ENCODE measurements at places on chromosomes 1 and 21.

DNA sequence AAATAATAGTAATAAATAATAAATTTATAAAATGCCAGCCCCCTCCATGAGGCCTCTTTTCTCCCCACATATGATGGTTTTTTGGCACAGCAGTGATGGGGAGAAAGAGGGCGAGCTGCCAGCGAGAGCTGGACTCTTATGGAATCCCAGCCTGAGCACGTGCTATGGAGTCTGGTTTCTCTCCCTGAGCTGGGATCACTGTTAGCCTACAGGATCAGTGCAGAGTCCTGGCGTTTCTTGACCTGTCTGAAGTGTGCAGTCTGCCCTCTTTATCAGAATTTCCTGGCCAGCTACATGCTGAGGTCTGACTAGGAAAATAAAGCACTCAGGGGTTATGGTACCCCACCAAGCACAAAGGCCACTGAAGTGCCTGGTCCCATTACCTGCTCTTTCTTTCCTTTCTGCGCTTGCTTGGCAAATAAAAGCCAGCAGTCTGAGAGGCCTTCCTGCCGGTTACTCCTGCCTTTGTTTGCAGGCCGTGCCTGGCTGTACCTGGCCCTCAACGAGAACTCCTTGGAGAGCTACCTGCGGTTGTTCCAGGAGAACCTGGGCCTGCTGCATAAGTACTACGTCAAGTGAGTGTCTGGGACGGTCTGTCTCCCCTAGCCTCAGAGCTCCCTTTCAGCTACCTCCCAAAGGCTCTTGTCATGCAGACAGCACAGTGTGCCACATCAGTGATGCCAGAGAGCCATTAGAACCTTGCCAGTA is 18.5 kb upstream of the SLC25A34 start:
- H3K27ac ChIP-seq = no peak overlapping the region
- DNase-seq = peak; percentile 46
- no peak overlapping the region for H3K4me3 ChIP-seq
- H3K4me1 ChIP-seq = no peaks in the 10 kb centered on the region

DNA sequence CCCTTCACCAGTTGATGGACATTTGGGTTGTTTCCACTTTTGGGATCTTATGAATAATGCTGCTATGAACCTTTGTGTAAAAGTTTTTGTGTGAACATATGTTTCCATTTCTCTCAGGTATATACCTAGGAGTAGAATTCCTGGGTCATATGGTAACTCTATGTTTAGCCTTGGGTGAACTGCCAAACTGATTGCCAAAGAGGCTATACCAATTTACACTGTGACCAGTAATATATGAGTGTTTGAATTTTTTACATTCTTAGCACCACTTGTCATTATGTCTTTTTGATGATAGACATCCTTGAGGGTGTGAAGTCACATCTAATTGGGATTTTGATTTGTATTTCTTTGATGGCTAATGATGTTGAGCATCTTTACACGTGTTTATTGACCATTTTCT is 290.1 kb downstream of the DUSP10 start:
- H3K36me3 ChIP-seq = no peaks in the 10 kb centered on the region
- no peaks in the 10 kb centered on the region for H3K4me1 ChIP-seq
- DNase-seq = no peak

- H3K4me1 ChIP-seq = peaks cover 39% of the 10 kb centered on the region
- H3K27ac ChIP-seq = no peak overlapping the region
- H3K27me3 ChIP-seq = peaks cover 95% of the 10 kb centered on the region
- H3K36me3 ChIP-seq = no peaks in the 10 kb centered on the region
- no peak for DNase-seq
Observed at GRCh38 chr1:197916500-197916983, 630 bp upstream of the LHX9 start.

- H3K4me1 ChIP-seq = no peaks in the 10 kb centered on the region
- peaks cover 15% of the 10 kb centered on the region for H3K36me3 ChIP-seq
- H3K4me3 ChIP-seq = no peak overlapping the region
Observed at GRCh38 chr1:226635456-226635941, 86.9 kb downstream of the STUM start.

DNA sequence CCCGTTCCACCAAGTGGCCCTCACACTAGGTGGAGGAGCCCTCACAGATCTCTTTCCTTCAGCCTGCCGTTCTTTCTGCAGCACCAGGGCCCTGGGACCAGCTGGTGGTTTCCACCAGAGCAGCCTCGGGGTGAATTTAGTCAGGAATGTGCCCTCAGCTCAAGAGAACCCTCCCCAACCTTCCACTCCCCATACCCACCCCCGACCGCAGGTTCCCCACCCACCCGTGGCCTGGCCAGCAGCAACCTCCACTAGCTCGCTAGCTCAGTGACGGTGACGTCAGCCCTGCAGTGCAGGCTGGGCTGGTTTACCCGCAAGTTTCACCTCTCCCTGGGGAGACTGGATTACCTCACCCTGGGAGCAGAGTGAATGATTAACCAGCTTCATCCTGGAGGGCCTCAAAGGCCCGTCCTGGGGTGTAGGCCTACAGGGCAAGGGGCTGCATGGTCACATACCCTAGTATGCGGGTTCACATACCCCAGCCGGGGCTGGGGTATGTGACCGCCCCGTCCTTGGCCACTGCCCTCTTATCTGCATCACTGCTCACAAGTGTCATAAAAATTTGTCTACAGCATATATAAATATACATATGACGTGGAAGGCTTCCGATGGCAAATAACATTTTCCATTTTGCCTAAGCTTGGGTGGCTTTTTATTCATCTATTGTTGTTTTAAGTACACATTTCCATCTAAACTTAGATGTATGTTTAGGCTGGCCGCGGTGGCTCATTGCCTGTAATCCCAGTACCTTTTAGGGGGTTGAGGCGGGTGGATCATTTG is 24.5 kb downstream of the ELF3 start:
- H3K27me3 ChIP-seq = peaks cover 2% of the 10 kb centered on the region
- no peaks in the 10 kb centered on the region for H3K36me3 ChIP-seq
- no peak overlapping the region for H3K4me3 ChIP-seq
- no peaks in the 10 kb centered on the region for H3K4me1 ChIP-seq
- no peak overlapping the region for H3K27ac ChIP-seq
- no peak for DNase-seq

- H3K4me3 ChIP-seq = no peak overlapping the region
- no peak for DNase-seq
- no peaks in the 10 kb centered on the region for H3K36me3 ChIP-seq
- no peak overlapping the region for H3K27ac ChIP-seq
- no peaks in the 10 kb centered on the region for H3K4me1 ChIP-seq
- H3K27me3 ChIP-seq = no peaks in the 10 kb centered on the region
Observed at GRCh38 chr1:66393586-66394287, 140.2 kb upstream of the SGIP1 start.

DNA sequence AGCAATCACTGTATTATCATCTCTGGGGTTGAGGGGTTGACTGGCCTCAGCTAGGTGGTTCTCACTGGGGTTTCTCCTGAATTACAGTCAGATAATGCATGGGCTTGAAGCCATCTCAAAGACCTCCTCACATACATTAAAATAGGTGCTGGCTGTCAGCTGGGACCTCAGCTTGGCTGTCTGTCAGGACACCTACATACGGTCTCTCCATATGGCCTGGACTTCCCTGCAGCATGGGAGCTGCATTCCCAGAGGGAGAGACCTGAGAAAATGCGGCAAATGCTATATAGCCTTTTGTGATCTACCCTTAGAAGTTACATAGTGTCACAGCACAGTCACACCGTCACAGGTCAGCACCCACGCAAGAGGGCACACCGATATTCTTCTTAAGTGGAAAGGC is 93.6 kb downstream of the TSEN15 start:
- no peak overlapping the region for H3K27ac ChIP-seq
- no peak for DNase-seq
- no peaks in the 10 kb centered on the region for H3K4me1 ChIP-seq
- H3K4me3 ChIP-seq = no peak overlapping the region
- peaks cover 14% of the 10 kb centered on the region for H3K27me3 ChIP-seq

- H3K27me3 ChIP-seq = no peaks in the 10 kb centered on the region
- peaks cover 22% of the 10 kb centered on the region for H3K4me1 ChIP-seq
- DNase-seq = no peak
Observed at GRCh38 chr1:19390166-19390850, 78.2 kb downstream of the SLC66A1 start.

GRCh38 chr1:245693116-245693793 is 538.5 kb downstream of the KIF26B start:
- H3K36me3 ChIP-seq = no peaks in the 10 kb centered on the region
- no peak for DNase-seq
- H3K4me3 ChIP-seq = no peak overlapping the region

DNA sequence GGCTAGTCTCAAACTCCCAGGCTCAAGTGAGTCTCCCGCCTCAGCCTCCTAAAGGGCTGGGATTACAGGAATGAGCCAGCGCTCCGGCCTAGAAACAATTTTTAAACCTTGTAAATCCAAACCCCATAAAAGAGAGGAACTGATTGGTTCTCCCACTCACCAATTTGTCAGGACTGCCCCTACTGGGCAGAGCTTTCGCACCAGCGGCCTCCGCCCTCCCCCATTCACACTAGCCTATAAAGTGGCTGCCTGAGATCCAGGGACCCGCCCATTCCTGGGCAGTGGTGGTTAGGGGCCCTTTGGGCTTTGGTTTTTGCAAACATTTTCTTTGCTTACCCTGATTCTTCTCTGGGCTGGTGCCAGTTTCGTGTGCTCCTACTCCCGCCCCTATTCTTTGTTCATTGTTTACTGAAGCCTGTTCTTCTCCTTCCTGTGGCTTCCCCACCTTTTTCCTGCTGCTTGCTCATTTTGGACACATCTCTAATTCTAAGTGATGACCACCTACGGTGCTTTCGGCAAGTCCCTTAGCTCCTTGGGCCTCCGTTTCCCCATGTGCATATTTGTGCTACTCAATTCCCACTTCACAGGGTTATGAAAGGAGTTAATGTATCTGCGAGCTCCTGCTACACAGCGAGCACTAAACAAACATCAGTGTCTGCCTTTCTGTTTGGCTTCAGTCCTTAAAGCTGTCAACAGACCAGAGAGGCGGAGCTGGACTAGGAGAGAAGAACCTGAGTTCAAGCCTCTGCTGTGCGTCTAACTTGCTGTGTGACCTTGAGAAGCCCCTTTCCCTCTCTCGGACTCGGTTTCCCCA is 39.8 kb upstream of the CLIC4 start:
- no peaks in the 10 kb centered on the region for H3K27me3 ChIP-seq
- peaks cover 19% of the 10 kb centered on the region for H3K4me1 ChIP-seq
- peak overlapping the region; percentile 76 for H3K27ac ChIP-seq
- no peaks in the 10 kb centered on the region for H3K36me3 ChIP-seq
- no peak overlapping the region for H3K4me3 ChIP-seq

GRCh38 chr1:66916320-66916719 is 8.3 kb downstream of the DNAI4 start:
- no peaks in the 10 kb centered on the region for H3K4me1 ChIP-seq
- H3K27ac ChIP-seq = no peak overlapping the region
- H3K27me3 ChIP-seq = no peaks in the 10 kb centered on the region

DNA sequence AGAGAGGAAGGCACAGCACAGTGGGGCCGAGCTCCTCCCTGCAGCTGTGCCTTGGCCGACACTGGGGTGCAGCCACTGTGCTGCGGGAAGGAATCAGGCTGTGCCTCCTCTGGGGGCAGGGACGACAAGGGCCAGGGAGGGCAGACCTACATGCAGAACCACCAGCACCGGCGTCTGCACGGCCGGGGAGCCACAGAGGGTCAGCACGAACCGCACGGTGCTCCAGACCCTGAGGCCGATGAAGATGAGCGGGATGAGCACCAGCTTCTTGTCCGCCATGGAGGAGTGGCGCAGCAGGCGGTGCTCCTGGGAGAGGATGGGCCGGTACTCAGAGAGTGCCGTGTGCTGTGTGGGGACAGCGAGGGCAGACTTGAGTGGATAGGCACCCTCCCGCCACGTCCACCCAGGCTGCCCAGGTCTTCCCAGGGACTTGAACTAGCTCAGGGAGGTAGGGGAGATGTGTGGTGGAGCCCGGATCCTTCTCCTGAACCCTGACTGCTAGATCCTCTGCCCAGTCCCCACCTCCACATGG is 23.5 kb downstream of the GPR157 start:
- no peaks in the 10 kb centered on the region for H3K36me3 ChIP-seq
- H3K4me1 ChIP-seq = no peaks in the 10 kb centered on the region
- H3K27me3 ChIP-seq = no peaks in the 10 kb centered on the region
- DNase-seq = no peak
- H3K4me3 ChIP-seq = no peak overlapping the region

DNA sequence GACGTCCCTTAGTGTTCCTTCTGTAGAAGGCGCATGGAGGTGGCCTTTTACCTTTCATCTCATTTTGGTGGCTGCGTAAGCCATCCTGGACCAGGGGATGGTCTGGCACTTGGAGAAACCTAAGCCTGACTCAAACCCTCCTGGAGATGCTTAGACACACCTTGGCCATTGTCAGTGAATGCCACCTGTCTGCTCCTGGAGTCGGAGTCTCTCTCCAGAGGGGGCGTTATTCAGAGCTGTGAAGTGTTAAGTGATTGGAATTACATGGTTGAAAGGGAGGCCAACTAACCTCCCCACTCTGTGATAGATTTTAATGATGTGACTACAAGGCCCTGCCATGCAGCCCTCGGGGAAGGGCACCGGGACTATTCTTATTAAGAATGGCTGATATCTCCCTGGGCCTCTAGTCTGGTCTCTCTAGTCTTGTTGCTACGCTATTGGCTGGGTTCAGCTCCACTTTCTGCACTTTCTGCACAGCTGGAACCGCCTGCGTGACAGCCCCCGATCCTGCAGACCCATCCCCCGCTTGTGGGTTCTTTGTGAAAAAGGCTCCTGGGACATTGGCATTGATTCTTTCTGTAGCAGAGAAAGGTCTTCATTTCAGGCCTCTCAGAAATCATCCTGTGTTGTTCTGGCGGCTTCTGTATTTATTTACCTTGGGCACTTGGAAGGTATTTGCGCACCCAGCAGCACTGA is 4.2 kb downstream of the RASSF5 start:
- DNase-seq = no peak
- H3K27me3 ChIP-seq = peaks cover 53% of the 10 kb centered on the region
- no peaks in the 10 kb centered on the region for H3K36me3 ChIP-seq

DNA sequence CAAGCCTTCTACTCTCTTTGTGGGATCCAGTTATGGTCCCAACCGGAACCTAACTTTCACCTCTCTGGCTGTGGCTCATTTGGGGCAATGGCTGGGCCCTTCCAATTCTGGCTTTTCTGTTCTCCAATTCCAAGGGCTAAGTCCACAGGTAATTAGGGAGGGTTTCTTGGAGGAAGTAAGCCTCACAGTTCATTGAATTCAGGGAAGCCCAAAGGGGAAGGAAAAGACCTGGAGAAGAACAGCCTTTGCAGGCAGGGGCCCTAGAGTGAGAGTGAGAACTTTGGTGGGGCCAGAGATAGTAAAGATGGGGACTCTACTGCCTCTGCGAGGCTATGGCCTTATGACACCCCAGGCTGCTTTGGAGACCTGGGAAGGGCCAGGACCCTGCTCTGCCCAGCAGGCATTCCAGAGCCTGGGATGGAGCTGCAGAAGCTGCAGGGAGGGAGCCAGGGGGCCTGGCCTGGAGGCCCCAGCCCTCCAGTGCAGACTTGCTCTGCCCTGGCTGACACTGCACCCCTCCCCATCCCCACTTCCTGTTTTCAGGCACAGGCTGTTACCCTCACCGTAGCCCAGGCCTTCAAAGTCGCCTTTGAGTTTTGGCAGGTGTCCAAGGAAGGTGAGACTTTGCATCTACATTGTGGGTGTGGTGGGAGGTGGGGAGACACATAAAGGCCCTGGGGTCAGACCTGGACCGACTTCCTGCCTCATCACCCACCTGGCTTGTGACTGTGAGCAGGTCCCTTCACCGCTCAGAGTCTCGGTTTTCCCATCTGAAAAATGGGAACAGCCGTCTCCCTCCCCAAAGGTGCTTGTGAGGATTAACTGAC is 18.9 kb downstream of the LDLRAP1 start:
- no peak for DNase-seq
- H3K4me1 ChIP-seq = peaks cover 36% of the 10 kb centered on the region
- H3K4me3 ChIP-seq = no peak overlapping the region
- H3K36me3 ChIP-seq = no peaks in the 10 kb centered on the region
- no peak overlapping the region for H3K27ac ChIP-seq

- H3K27me3 ChIP-seq = peaks cover 21% of the 10 kb centered on the region
- no peaks in the 10 kb centered on the region for H3K36me3 ChIP-seq
- DNase-seq = no peak
- H3K4me1 ChIP-seq = no peaks in the 10 kb centered on the region
Observed at GRCh38 chr1:182783068-182783467, 6.5 kb upstream of the NPL start.

All from endothelial cell of umbilical vein (primary cell).